ENCODE measurements at places on chromosomes 13 and 19. TPM values are rescaled to one million over a fixed set of nuclear protein-coding genes. Genes with fewer than 3 reads are reported as not detected.

The BSG gene
- total RNA-seq: 274 TPM

The ZFP82 gene
- 3.3 TPM for total RNA-seq

DNA sequence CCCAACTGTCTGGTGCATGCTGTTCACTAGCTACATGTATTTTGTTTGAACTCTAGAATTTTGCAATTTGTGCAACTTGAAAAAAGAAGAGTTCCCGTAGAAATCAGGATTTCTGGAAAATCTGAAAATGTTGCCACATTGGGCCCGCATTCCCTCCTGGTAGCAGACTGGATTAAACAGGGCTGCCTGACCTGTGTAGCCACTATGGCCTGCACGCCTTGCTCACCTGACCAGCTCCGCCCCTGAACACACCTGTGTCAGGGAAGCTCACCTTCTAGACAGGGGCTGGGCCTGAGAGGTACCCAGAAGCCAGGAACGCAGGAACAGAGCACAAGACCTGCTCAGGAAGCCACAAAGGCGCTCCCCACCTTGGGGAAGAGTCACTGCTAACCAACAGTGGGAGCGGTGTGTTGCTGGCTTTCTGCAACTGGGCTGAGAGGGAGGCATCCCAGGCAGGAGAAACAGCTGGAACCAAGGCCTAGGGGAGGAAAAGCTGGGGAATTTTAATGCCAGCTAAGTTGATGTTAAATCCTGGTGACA lies 106.5 kb downstream of the UQCRFS1 start:
- DNase-seq: no peak

- DNase-seq: no peak
These were observed 3.0 kb downstream of the FAM83E start for GRCh38 chr19:48611872-48612271.

- no peak for DNase-seq
These were observed 71.4 kb downstream of the SLC7A9 start for GRCh38 chr19:32798201-32798600.

DNA sequence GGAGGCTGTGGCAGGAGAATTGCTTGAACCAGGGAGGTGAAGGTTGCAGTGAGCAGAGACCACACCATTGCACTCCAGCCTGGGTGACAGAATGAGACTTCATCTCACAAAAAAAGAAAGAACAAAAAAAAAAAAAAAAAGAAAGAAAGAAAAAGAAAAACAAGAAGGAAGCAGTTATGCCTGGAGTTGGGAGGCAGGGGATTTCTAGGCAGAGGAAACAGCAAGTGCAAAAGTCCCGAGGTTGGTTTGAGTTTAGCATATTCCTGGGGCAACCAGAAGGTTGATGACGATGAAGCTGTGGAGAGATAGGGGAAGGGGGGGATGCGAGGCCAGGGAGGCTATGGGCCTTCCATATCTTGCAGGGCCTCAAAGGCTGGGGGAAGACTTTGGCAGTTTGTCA lies 11.5 kb upstream of the EML2 start:
- no peak for DNase-seq

The MLNR gene
- not detected for total RNA-seq

GRCh38 chr13:20241593-20241992 lies 9.5 kb upstream of the GJB6 start:
- no peak for DNase-seq

The AMER2 gene
- total RNA-seq: not detected

The SPACA4 gene
- not detected for total RNA-seq

DNA sequence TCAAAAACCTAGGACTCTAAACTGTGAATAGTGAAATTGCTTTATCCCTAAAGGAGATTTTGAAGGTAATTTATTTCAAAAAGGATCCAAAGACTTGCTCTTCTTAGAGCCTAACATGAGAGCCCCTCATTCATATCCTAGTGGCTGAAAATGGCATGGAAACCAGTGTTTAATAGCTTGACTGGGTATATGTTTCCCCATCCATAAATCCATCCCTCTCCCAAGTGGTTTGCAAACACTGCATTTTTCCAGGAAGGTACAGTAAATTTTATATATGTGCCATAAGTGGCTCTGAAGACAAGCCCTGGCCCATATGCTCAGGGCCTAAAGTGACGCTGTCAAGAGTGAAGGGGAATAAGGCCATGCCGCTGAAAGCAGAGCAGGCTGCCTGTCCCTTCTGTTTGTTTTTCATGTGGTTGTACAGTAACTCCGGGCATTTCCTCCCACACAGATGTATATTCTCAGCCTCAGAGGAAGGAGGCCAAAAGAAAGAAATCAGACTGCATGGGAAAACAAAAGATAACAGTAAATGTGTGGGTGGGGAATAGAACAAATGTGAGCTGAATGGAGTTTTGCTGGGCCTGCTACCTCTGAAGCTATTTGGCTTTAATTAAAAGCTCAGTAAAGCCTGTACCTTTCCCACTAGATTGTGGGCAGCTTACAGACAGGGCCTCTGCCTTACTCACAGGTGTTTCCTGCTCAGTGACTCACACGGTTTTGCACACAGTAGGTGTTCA lies 181.9 kb downstream of the PCDH9 start:
- DNase-seq: no peak

- no peak for DNase-seq
These were observed 115.4 kb downstream of the UGGT2 start for GRCh38 chr13:95937714-95938320.

Measured in natural killer cell treated with Interleukin-12 subunit alpha and Interleukin-12 subunit beta and Interleukin-15 and Interleukin-18, amount 100 ng/mL, for 72 hours (primary cell).